ENCODE measurements at places on chromosomes 3 and 15. TPM values are rescaled to one million over a fixed set of nuclear protein-coding genes. Genes with fewer than 3 reads are reported as not detected.

DNA sequence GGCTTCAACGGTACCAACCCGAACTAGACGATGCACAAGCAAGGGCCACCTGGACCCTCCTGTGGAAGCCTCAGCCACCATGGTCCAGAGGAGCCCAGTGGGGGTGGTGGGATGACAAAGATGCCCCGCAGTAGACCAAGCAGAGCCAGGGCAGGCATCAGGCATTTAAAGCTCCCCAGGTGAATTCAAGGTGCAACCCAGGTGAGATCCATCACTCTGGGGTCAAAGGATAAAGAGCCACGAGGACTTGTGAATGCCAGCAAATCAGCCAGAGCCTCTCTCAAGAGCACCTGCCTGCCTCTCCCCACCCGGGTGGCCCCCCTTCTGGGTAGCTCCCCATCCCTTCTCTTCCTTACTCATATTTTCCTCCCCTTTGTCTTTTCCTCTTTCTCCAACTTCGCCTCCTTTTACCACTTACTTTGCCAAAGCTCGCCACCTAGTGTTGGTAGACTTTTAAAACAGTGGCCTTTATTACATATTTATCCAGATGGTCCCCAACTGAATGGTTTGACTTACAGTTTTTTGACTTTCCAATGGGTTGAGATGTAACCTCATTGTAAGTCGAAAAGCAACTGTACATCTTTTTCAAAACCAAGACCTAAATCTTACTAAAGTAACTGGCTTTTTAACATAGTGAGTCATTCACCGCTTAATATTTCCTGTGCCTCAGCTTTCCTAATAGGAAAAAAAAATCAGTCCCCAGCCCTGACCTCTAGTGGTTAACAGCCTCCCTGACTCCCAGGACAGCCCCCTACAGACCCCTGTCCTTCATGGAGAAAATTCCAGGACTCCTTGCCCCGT, 18.8 kb downstream of the PLA2G4F start:
- DNase-seq: no peak

DNA sequence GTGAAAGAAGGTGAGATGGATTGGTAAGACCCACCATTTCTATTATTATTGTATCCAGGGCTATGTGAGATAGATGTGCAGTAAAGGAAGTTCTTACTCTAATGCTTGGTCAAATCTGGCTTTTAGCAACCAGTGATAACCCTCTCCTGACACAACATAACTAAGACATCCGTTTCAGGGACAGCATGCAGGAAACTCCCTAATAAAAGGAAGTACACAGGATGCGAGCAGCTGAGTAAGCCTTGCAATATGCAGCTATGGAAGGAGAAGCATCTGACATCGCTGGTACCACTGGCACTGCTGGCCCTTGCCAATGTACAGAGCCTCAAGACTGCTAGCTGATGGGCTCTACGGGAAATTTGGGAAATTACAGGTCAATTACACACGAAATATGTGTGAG, 662.3 kb downstream of the NR2F2 start:
- DNase-seq: no peak

GRCh38 chr15:74227968-74228722, 8.0 kb upstream of the CCDC33 start:
- DNase-seq: no peak

GRCh38 chr15:91592567-91592966, 260.9 kb upstream of the SLCO3A1 start:
- DNase-seq: no peak

Gene NR2E3
- polyA plus RNA-seq: 0.16 TPM

Gene CLDN18
- polyA plus RNA-seq: not detected
